Epithelial cell of proximal tubule (primary cell): ENCODE measurements at places on chromosomes 11 and 22. TPM values are rescaled to one million over a fixed set of nuclear protein-coding genes. Genes with fewer than 3 reads are reported as not detected.
A peak's percentile ranks its signal among the peaks of the same experiment; 100 is the strongest.

GRCh38 chr11:95451682-95452081 lies 220.7 kb upstream of the SESN3 start:
- peak; percentile 32 for DNase-seq

GRCh38 chr11:2100361-2101170 lies 38.6 kb downstream of the IGF2 start:
- no peak for DNase-seq

- no peak for DNase-seq
Observed at GRCh38 chr11:57479021-57479663, 18.8 kb downstream of the RTN4RL2 start.

Gene CCDC116
- total RNA-seq = 0.17 and 0.29 TPM in 2 replicates

- DNase-seq = no peak
Observed at GRCh38 chr11:118928870-118929500, 3.3 kb upstream of the BCL9L start.

Gene RAG1
- total RNA-seq = 1.0 and 2.0 TPM in 2 replicates

GRCh38 chr11:129729216-129729615 lies 86.4 kb upstream of the TMEM45B start:
- DNase-seq = no peak

DNA sequence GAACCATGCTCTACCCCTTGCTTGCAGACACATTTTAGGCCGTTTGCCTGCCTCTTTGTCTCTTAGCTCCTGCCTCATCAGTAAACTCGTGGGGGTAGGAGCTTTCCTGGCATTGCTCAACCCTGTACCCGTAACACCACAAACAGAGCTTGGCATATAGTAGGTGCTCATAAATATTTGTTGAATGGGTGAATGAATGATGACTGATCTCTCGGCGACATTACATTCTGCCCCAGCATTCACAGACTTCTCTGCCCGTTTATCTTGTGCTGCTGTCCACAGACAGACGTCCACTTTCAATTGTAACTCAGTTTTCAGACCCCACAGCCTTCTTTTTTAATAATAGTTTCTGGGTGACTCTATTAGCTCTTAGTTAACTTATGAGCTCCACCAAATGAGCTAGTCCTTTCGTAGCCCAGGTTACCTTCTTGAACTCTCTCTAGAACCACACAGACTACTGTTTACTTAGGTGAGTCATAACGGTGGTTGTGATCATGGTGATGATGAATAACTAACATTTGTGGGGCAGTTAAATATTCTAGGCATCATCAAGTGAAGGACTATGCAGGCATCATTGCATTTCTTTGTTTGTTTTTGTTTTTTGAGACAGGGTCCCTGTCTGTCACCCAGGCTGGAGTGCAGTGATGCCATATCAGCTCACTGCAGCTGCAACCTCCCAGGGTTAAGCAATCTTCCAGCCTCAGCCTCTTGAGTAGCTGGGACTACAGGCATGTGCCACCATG lies 188.4 kb downstream of the ADAMTS15 start:
- DNase-seq = peak; percentile 97

- no peak for DNase-seq
Observed at GRCh38 chr11:74057249-74058151, 48.6 kb upstream of the UCP3 start.

DNA sequence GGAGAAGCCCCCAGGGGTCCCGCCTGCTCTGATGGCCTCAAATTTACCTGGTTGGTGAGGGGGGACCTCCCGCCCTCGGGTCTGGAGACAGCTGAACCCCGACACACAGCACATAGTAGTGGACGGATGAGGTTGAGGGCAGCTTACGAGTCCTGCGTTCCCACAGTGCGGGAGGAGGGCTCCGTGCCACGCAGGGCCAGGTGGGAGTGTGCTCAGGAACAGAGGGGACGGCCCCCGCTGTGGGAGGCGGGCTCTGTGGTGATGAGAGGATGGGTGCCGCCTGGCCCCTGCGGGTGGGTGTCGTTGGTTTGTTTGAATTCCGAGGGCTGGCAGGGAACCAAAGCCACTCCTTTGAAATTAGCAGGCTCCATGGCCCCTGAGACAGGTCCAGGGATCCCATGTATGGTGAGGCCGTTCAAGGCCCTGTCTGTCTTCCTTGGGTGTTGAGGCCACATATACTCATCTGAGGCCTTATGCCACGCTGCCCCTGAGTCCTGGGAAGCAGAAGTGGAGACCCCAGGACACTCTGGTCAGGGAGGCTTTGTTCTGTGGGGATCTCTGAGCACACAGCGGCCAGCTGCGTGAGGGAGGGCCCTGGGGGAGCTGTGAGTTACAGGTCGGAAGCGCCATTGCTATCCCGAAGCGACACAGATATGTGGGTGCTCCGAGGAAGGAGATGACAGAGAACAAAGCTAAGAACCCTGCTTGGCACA lies 21.9 kb downstream of the NADSYN1 start:
- DNase-seq = no peak

DNA sequence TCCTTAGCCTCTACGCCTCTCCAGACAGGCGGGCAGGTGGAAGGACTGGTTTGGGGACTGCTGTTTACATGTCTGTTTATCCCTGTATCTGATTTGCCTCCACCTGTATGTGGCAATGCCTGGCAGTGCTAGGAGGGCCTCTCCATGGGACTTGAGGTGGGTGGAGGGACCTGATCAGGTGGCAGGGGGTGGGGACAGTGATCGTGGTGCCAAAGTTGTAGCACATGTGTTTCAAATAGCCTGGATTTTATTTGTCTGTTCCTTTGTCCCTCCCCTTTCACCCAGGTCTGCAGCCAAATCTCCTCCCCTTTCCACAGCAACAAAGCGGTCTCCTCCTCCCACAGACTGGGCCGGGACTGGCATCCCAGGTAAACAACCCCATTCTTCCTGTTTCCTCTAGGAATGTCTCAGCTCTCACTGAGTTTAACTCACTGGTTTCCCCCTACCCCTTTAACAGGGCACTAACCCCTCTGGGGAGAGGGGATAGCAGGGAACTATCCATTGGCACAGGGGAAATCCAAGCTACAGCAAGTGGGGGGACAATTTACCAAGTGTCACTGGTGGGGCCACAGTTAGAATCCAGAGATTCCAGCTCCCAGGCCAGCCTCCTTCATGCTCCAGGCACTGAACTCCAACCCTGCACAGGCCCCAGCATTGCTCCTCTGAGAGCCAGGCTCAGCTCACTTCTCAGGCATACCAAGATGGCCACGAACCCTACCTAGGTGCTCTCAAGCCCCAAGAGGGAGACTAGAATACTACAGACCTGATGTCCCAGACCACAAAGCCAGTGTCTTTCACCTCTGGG lies 22.9 kb upstream of the TLCD5 start:
- no peak for DNase-seq

DNA sequence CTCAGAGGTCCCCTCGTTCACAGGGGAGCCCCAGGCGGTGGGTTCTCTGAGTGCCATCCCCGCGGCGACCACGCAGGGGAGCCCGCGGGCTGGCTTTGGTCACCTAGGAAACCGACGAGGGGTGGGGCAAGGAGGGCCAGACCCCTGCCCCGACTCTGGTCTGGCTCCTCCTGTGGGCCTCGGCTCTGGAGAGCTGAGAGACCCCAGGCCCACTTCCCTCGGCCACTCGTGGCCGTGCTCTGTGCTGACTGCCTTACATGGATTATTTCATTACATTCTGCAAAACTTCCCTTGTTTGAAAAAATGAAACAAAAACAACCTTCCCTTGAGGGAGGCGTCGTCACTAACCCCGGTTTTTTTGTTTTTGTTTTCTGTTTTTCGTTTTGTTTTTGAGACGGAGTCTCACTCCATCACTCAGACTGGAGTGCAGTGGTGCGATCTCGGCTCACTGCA lies 15.1 kb upstream of the CYTH4 start:
- DNase-seq = no peak

- no peak for DNase-seq
Observed at GRCh38 chr11:134036492-134037045, 32.3 kb upstream of the JAM3 start.

Gene OR8G5
- not detected in 2 replicates for total RNA-seq

GRCh38 chr22:46596819-46597218 lies 23.4 kb upstream of the GRAMD4 start:
- no peak for DNase-seq

Gene TEX12
- not detected in 2 replicates for total RNA-seq

GRCh38 chr11:63831326-63831725 lies 7.6 kb upstream of the MARK2 start:
- DNase-seq = no peak

DNA sequence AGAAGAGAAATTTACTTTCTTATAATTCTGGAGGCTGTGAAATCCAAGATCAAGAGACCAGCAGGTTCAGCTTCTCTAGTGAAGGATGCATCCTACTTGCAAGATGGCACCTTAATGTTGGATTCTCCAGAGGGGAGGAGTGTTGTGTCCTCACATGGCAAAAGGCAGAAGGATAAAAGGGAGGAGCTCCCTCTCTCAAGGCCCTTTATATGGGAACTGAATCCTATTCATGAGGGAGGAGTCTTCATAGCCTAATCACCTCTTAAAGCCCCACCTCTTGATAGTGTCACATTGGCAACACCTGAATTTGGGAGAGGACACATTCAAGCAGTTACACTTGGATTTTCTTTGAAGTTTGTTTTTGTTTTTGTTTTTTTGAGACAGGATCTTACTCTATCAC lies 79.5 kb downstream of the SLC36A4 start:
- no peak for DNase-seq

- DNase-seq = no peak
Observed at GRCh38 chr11:46229230-46229629, 48.2 kb upstream of the CREB3L1 start.

- DNase-seq = no peak
Observed at GRCh38 chr11:61732705-61733104, 19.7 kb upstream of the MYRF start.

DNA sequence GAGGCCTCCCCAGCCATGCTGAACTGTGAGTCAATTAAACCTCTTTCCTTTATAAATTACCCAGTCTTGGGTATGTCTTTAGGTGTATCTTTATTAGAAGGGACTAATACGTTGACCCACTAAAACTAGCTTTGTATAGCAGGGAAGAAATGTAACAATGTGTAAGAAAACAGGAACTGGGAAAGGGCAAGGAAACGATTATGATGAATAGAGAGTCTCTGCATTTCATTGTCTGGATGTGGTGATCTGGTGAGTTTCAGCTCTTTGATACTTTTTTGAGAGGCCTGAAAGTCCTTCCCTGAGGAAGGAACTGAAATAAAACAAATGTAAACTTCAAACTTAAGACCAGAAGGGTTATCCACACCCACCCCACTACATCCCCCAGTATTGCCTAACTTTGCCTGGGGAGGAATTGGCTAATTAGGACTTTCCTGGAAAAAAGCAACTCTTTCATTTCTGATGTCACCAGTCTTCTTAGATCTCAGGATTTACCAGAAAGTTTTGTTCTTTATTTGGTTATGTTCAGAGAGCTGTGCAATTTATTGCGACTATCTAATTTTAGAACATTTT lies 119.0 kb downstream of the LDLRAD3 start:
- DNase-seq = no peak

DNA sequence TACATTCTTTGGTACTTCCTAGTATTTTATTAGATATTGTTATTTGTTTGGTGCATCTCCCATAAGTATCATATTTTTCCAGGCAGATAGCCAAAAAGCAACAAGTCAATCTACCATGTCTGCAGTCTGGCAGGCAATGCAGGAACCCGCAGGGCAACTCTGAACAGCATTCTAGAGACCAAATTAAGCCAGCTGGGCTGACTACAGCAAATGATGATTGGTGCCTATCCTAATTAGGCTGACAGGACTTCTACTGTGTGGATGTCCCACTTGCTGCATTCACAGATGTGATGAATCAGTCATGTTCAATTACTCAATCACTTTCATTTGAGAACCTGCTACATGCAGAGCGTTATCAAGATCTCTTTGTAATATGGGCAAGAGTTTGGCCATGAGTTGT lies 40.3 kb upstream of the AMOTL1 start:
- no peak for DNase-seq

Gene FGF19
- total RNA-seq = not detected in 2 replicates

DNA sequence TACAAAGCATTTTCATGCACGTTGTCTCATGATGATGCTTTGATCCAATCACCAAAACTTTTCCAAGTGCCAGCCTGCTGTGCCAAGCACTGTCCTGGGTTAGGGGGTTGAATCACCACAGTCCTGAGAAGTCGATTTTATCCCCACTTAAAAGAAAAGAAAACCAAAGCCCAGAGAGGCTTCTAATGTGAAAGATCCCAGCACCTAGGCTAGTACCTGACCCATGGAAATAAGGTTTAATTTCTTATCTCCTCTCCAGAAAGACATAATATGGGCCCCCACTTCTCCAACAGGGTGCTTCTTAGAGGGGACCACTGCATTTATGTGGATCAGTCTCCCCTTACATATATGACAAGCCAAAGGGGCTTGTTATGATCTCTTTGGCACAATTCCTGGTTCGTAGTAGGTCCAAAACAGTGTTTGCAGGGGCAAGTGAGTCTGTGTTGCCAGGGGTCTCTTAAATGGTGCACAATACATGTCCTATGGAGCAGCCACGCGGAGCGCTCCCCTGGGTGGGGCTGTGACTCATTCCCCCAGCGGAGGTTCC lies 1.9 kb upstream of the BCL9L start:
- no peak for DNase-seq

Gene DEFB131B
- total RNA-seq = not detected in 2 replicates

DNA sequence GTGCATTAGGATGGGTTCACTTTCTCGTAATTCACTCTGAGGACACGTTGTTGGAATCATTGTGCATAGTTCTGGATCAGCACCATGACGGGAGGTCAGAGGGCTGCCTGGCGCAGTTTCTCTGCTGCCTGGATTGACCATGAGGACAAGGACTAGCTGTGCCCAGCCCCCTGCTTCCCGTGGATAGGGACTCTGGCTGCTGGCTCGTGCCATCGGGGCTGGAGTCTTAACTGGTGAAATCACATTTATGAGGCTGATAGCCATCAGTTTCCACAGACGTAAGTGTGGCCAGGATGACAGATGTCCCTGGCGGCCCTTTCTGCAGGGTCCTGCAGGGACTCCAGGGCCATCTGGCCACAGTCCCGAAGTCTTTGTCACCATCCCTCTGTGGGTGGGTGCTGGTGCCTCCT lies 24.1 kb upstream of the GRAMD4 start:
- peak; percentile 63 for DNase-seq

DNA sequence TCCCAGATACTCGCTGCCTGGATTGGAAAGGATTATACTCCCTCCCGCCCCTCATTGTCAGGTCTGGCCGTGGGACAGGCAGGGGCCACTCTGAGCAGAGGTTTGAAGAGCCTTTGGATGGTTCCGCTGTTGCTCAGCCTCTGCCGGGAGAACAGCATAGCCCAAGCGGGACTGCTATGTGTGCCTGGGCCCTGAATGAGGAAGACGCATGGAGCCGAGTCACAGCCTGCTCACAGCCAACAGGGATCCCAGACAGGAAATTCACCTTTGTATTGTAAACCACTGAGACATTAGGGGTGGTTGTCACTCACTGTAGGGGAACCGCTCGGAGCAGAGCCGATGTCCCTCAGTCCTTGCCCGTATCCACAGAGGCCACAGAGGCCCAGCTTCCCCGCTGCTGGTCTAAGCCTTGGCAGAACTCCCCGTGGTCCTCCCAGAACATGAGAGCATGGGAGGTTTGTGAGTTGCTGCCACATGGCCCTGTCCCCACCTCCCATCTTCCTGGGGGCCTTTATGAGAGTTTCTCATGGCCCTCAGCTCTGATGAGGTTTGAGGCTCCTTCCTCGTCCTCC lies 10.7 kb upstream of the FAM118A start:
- no peak for DNase-seq

GRCh38 chr11:133955081-133955891 lies 1.5 kb downstream of the IGSF9B start:
- DNase-seq = no peak

Gene SGSM1
- under 0.01 TPM in 1 of 2 replicates, not detected in the other for total RNA-seq
